ENCODE measurements at places on chromosomes 12 and 14.

GRCh38 chr12:27919671-27920235, 52.8 kb downstream of the PTHLH start:
- no peak for DNase-seq

GRCh38 chr12:69513297-69513696, 43.1 kb downstream of the FRS2 start:
- DNase-seq = no peak

DNA sequence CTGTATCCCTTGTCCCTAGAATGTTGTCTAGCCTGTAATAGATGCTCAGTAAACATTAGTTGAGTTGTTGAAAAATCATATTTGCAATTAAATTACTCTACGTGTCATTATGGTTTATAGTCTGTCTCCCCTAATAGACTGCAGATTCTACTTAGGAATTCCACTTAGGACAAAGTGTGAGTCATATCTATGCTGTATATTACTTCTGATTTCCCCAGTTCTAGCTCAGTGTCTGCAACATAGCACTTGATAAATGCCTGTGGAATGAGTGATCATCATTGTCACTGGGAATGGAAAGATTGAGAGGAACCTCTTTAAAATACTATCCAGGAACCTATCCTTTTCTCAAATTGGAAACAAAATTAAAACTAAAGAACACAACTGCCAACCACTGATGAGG, 99.3 kb downstream of the TBX5 start:
- no peak for DNase-seq

GRCh38 chr14:54048736-54049135, 92.1 kb upstream of the BMP4 start:
- DNase-seq = no peak

- DNase-seq = no peak
Measured at GRCh38 chr14:72962829-72963312, 36.6 kb downstream of the DCAF4 start.

- DNase-seq = no peak
Measured at GRCh38 chr14:76654573-76655108, 106.6 kb upstream of the VASH1 start.

DNA sequence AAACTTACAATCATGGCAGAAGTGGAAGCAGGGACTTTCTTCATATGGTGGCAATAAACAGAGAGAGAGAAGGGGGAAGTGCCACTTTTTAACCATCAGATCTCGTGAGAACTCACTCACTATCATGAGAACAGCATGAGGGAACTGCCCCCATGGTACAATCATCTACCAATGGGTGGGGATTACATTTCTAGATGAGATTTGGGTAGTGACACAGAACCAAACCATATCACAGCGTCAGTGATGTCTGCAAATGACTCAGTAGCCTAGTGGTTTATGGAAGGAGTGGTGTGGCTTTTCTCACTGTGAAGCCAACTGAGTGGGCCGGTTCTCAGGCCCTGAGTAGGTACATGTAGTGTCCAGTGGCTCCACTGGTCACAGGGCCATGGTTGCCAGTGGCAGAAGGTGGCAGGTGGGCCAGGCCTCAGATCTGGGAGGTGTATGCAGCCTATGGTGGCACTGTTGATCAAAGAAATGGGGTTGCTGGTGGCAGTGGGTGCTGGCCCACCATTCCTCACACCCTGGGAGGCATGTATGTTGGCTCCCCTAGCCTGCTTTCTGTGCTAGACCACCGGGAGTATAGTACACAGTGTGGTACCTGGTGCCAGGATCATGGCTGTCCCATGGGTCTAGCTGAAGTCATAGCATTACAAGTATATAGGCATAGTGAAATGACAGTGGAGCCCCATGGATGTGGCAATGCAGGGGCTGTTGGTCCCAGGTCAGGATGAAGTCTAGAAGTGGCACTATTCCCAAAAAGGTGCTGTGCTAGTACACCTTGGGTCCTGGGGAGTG, 191.9 kb downstream of the NUBPL start:
- no peak for DNase-seq

GRCh38 chr14:66628636-66629035, 120.7 kb downstream of the GPHN start:
- no peak for DNase-seq

Data from activated CD8-positive, alpha-beta memory T cell treated with anti-CD3 and anti-CD28 coated beads for 48 hours (primary cell).